ENCODE measurements at places on chromosomes 4 and X. TPM values are rescaled to one million over a fixed set of nuclear protein-coding genes. Genes with fewer than 3 reads are reported as not detected.

- DNase-seq: no peak
These were observed 266.6 kb upstream of the TAPT1 start for GRCh38 chr4:16492872-16493271.

IGFBP7 gene
- polyA plus RNA-seq: 582 TPM

KIAA1210 gene
- polyA plus RNA-seq: 2.2 TPM

DNA sequence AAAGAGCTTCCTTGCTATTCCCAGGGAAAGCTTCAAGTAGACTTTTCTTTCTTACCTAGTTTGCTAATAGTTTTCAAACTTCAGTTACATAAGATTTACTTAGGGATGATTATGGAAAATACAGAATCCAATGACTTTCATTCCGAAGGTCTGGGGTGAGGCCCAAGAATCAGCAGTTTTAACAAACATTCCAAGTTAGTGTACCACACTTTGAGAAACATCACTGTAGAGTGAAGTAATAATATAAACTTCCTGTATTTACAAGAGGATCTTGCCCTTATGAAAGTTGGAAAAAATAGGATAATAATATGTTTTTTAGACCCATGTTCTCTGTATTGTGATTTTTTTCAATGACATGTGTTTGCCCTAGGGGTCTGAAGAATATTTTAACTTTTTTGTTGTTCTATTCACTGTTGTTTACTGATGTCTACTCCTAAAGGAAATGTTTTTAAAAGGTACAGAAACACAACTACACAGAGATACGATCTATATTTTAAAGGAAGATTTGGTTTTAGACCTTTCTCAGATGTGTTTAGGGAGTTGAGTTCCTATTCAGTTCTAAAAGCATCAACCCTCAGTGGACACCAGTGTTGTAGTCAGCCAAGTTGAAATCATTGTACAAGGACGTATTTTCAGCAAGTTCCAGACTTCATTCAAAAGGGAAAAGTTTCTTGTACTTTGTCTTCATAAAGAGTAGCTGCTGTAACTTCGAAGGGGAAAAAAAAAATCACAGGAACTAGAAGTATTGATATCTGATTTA, 295.8 kb upstream of the SLC7A11 start:
- DNase-seq: no peak

GRCh38 chr4:149933883-149934282, 118.2 kb upstream of the IQCM start:
- DNase-seq: no peak

DNA sequence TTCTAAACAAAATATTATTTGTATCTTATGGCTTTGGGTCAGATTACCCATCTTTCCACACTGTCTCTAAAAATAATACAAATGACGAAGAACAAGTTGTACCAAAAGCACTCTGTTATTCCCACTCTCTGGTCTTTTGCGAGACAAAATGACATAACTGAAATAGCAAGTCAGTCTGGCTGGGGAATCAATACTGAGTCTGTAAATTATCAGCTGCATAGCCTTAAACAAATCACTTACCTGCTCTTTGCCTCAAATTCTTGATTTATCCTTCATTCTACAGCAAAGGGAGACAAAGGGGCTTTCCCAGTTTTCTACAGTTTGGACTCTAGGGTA, 40.9 kb downstream of the SOWAHB start:
- DNase-seq: no peak

BLOC1S4 gene
- 11.9 TPM for polyA plus RNA-seq

SLC10A7 gene
- 19.1 TPM for polyA plus RNA-seq

GRID2 gene
- 7.2 TPM for polyA plus RNA-seq

GRCh38 chr4:2245057-2245786, 3.3 kb upstream of the HAUS3 start:
- no peak for DNase-seq

RADX gene
- 5.1 TPM for polyA plus RNA-seq

GRCh38 chrX:70196961-70197720, 19.9 kb downstream of the DGAT2L6 start:
- peak; percentile 6 for DNase-seq

- no peak for DNase-seq
These were observed 9.3 kb upstream of the GATB start for GRCh38 chr4:151770154-151770553.

GLOD5 gene
- polyA plus RNA-seq: 1.5 TPM

DNA sequence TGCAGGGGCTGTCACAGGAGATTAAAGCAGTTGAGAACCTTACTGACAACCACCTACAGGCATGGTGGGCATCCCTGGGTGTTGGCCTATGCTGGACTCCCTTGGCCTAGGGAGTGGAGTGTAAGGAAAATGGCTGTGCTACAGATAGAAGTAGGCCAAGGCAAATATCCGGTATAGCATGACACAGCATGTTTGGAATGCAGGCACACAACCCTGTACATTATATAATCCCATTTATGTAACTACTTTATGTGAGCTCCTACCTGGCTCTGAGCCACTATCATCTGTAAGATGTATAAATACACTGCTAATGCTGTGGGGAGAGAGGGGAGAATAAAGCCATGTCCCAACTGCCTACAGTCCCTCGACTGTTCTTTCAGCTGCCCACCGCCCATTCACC, 38.7 kb upstream of the KCTD8 start:
- no peak for DNase-seq

GRCh38 chr4:70902577-70903290, 565 bp downstream of the MOB1B start:
- peak; percentile 41 for DNase-seq

DNA sequence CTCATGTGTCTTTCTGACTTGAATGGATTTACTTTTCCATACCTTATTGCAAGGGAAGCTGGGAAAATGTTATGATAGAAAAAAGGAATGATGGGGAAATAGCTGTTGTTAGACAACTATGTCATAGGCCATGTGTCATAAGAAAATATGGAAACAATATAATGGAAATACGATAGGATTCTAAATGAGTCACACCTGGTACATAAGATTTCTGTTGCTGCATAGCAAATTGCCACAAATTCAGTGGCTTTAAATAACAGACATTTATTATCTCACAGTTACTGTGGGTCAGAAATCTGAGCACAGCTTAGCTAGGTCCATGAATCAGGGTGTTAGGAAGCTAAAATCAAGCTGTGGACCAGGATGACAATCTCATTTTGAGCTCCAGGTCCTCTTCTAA, 44.6 kb upstream of the ANKRD50 start:
- DNase-seq: no peak

TMPRSS11F gene
- polyA plus RNA-seq: not detected

- DNase-seq: no peak
These were observed 59.7 kb upstream of the TMEM164 start for GRCh38 chrX:109943092-109943739.

- no peak for DNase-seq
These were observed 24.6 kb upstream of the GPR50 start for GRCh38 chrX:151151665-151152267.

GRCh38 chrX:119130911-119131310, 3.3 kb upstream of the KIAA1210 start:
- DNase-seq: no peak

DNA sequence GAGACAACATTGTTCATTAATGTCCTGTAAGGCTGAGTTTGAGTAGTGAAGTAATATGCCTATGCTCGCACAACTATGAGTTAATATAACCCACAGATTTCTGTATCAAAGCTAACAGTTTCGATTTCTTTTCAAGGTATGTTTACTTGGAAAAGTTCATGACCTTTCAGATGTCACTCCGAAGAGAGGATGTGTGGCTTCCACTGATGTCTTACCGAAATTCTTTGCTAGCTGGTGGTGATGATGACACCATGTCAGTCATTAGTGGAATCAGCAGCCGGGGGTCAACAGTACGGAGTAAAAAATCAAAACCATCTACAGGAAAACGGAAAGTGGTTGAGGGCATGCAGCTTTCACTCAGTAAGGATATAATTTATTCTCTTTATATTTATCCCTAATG, 124.9 kb downstream of the STAG2 start:
- no peak for DNase-seq

DNA sequence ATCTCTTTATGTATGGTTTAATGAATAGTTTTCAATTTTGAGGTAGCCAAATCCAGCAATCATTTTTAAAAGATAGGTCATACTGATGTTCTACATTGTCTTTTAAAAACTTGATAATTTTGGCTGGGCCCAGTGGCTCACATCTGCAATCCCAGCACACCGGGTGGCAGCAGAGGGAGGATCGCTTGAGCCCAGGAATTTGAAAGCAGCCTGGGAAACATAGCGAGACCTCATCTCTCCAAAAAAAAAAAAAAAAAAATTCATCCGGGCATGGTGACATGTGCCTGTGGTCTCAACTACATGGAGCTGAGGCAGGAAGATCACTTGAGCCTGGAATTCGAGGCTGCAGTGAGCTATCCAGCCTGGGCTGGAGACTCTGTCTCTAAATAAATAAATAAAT, 419.8 kb downstream of the GALNTL6 start:
- no peak for DNase-seq

PWWP3B gene
- polyA plus RNA-seq: 3.4 TPM

GRCh38 chr4:81921751-81922159, 450.0 kb upstream of the RASGEF1B start:
- no peak for DNase-seq

Measured in right renal cortex interstitium (tissue), 3 donors.